ENCODE measurements at places on chromosomes 3 and 15.

DNA sequence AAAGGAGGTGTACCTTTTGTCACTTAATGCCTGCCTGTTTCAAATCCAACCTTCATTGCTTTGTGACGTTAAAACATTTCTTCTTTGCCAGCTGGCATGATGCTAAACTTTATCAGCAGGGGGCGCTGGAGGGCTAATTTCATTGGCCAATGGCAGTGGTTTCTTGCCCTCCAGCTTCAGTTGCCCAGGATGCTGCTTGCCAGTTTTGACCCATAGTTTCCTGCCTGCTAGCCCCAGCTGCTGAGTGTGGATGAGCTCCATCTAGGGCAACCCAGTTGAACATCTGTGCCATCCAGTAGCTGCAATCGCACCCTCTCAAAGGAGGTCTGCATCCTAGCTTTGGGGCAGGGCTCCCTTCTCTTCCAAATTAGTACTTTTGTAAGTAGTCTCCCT, 22.1 kb downstream of the ACKR2 start:
- DNase-seq, result peak; percentile 42

- DNase-seq, result no peak
Observed at GRCh38 chr3:120931593-120931992, 23.6 kb downstream of the STXBP5L start.

GRCh38 chr3:34178415-34178814, 380.0 kb downstream of the PDCD6IP start:
- DNase-seq, result no peak

DNA sequence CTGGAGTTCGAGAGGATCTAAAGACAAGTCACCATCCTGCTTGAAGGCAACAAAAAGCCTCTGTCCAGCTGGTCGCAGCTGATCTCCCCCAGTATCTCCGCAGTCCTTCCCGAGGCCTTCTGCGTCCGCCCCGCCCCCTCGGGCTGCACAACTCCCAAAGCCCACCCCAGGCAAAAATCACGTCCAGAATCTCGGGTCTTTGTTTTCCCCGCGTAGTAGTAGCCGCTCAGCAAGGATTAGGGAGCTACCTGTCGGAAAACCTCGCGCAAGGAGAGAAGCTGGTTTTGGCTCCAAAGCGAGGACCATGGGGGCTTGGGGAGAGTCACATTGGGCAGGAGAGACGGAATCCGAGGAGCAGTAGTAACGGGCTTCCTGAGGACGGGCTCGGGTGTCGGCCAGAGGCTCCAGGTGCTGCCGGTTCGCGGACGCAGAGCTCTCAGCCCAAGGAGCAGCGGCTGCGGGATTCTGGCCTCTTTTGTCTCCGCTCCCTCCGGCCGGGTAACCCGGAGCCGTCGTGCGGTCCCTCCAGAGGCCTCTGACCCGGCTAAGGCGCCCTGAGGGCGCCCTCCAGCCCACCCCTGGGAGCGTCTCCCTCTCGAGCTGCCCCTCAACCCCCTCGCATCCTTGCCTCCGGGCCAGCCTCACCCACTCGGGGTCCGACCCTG, 401 bp downstream of the ZSCAN29 start:
- no peak for DNase-seq

DNA sequence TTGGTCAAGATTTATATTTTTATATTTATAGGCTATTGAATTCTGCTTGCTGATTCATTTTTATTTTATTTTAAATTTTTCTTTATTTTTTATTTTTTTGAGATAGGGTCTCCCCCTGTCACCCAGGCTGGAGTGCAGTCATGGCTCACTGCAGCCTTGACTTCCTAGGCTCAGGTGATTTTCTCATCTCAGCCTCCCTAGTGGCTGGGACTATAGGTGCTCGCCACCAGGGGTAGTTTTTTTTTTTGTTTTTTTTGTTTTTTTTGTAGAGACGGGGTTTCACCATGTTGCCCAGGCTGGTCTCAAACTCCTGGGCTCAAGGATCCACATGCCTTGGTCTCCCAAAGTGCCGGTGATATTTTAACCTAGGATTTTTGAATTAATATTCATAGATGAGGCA, 31.2 kb downstream of the NR2E3 start:
- no peak for DNase-seq

GRCh38 chr3:63022114-63022513, 146.9 kb upstream of the CADPS start:
- no peak for DNase-seq

- DNase-seq, result no peak
Observed at GRCh38 chr3:128494367-128494650, 1.3 kb upstream of the GATA2 start.

- DNase-seq, result no peak
Observed at GRCh38 chr3:141385406-141386125, 17.3 kb downstream of the ZBTB38 start.

DNA sequence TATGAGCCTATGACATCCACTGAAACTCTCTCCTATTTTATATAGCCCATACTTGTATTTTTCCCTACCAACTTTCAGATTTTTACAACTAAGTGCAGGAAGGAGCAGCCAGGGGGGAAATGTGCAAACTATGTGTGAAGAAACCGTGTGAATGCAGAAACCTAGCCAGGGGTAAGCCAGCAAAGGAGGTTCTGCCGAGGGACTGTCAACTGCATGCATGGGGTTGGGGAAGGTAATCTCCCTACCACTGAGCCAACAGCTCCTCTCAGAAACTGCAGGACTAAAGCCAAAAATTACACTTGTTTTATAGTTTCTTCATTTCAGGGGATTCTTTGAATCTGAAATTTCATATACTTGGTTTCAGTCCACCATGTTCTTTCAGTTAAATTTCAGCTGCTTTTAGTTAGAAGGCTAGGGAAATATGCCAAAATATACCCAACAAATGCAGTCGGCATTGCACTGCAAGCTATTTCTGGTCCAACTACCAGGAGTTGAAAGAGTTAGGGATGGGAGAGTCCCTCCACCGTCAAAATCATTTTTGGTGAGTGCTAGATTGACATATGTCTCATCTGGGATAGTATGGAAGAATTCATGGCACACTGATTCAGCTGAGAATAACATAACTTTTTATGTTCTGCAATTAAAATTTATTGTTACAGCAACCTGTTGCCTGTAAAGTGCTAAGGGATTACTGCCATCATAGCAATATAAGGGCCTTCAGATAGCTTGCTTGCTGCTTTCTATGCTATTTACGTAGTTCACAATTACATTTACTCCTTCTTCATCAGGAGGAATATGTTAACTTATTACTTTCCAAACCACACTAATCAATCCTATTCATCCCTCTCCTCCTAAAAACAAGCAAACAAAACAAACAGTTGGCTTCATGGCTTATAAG, 904.2 kb downstream of the ROBO1 start:
- DNase-seq, result no peak

GRCh38 chr3:46934072-46934471, 42.5 kb downstream of the CCDC12 start:
- DNase-seq, result no peak

GRCh38 chr3:133038089-133038730, at the start of gene TMEM108:
Gene TMEM108, plus strand, starts transcription at chr3:133038391.
- DNase-seq, result no peak

DNA sequence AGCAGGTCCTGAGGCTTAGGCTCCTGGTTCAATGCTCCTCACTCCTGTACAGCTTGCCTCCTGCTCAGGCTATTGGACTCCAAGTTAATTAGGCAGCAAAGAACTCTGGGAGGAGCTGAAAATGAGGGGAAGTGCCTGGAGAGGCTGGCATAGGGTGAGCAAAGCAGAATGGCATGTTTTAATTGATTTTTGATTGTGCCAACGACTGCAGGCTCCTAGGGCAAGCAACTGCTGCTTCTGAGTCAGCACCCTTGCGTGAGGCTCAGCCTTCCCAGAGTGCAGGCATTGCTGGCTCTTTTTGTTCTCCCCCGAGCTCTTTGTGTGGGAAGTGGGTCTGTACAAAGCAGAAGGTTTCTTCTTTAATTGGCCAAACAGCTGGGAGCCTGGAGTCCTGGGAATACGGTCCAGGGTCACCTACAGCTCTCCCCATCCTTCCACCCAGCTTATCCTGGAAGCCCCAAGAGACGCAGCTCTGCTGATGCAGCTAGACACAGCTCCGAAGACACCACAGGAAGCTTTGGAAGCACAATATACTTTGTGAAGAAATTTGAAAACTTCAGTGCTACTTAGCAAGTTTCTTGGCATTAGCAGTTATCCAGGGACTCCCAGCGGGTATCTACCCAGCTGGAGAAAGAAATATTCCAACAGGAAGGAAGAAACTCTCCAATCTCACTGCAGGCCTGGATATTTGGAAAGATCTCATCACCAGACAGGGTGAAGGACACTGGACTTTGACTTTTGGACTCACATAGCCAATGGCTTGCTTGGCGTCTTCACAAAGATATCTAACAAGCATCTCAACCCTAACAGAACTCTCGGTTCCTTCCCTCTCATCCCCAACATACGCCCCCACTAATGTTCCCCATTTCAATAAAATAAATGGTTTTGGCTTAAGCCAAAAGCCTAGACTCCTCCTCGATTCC, 76.8 kb downstream of the BDH1 start:
- no peak for DNase-seq

- DNase-seq, result no peak
Observed at GRCh38 chr15:41727143-41727542, 47.1 kb upstream of the MAPKBP1 start.

- DNase-seq, result no peak
Observed at GRCh38 chr3:94234177-94234788, 171.4 kb downstream of the NSUN3 start.

DNA sequence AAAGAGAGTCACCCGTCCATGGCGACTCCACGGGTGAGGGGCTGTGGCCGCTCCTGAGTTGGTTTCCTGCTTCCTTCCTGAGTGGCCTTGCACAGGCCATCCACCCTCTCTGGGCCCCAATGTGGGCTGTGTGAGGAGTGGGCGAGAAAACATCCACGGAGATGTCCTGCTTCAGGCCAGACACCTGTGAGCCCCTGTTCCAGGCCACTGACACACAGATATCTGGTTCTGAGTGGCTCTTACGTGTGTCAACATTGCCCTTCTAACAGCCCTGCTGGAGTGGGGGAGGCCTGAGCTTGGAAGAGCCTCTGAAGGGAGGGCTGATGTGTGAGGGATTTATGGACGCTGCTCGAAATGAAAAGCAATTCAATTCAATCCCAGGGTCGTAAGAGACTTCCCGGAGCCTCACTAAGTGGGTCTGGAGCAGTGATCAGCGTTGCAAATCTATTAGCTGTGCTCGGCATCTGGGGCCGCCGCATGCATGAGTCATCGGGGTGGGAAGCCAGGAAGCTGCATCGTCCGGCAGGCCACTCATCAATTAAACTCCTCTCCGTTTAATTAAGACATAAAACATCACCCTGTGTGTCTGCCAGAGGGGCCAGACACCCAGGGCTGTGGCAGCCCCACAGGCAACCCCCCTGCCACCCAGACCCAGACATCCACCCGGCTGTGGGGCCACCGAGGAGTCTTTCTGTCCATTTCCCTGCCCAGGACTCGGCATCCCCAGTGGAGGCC, 20.0 kb upstream of the PRR23E start:
- DNase-seq, result no peak

DNA sequence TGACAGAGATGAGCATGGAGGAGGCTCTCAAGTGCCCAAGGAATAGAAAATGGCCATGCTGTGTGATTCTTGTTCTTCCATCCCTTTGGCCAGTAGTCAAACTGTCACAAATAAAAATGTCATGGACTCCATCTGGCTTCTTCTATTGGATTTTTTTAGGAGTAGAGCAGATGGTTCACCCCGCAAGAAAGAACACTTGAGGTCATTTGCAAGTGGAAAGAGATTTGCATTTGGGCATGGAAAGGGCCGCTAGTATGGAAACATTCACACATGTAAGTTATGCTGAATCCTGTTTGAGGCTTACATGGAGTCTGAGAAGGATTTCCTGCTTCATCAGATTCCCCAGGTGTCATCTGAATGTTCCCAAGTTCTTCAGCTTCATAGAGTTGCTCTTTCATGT, 53.1 kb upstream of the CFAP161 start:
- no peak for DNase-seq

GRCh38 chr3:98326945-98327344, 26.7 kb upstream of the OR5K4 start:
- DNase-seq, result no peak

- no peak for DNase-seq
Observed at GRCh38 chr3:88057630-88058305, 1.0 kb downstream of the CGGBP1 start.

DNA sequence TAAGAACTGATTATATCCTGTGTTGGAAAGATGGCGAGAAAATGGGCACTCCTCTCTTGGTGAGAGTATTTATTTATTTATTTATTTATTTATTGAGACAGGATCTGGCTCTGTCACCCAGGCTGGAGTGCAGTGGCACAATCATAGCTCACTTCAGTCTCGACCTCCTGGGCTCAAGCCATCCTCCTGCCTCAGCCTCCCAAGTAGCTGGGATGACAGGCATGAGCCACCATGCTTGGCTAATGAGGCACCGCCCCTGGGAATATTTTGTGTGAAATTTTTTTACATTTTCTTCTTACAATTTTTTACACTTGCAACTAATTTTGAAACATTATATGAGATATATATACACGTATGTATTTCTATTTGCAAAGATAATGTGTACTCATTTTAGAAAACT, 150.5 kb upstream of the PRR20G start:
- DNase-seq, result no peak

- DNase-seq, result no peak
Observed at GRCh38 chr3:38620236-38620635, 29.3 kb downstream of the SCN5A start.

DNA sequence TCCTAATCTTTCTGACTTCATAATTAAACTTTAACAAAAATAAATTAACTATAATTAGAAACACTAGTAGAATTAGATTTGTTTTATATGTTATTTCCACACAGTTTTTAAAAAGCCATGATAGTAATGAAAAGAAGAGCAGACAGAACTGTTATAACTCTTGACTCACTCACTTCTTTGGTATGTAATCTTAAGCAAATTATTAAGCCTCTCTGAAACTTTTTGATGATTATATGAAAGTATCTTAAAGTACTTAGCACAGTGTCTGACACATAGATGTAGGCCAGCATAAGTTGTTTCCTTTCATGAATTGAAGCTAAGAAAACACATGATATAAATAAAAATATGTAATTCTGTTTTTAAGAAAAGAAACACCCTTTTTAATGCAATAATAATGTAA, 123.6 kb upstream of the MLF1 start:
- DNase-seq, result no peak

GRCh38 chr3:134126153-134126552, 96.4 kb upstream of the SLCO2A1 start:
- no peak for DNase-seq

- DNase-seq, result no peak
Observed at GRCh38 chr3:28077572-28077971, 163.8 kb upstream of the CMC1 start.

DNA sequence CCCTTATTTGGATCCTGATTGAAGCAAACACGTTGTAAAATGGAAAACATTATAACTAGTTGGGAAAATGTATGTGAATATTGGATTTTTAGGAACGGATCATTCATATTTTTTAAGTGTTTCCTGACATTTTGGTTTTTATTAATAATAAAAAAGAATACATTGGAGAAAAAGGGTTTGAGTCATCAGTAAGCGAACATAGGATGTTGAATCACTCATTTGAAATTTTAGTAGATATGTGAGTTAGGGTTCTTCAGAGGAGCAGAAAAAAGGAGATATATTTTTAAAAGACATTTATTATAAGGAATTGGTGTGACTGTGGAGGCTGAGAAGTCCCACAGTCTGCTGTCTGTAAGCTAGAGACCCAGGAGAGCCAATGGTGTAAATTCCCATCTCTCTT, 258.5 kb downstream of the PTPRG start:
- no peak for DNase-seq
